ENCODE measurements at places on chromosomes 3 and 15.
A peak's percentile ranks its signal among the peaks of the same experiment; 100 is the strongest.

DNA sequence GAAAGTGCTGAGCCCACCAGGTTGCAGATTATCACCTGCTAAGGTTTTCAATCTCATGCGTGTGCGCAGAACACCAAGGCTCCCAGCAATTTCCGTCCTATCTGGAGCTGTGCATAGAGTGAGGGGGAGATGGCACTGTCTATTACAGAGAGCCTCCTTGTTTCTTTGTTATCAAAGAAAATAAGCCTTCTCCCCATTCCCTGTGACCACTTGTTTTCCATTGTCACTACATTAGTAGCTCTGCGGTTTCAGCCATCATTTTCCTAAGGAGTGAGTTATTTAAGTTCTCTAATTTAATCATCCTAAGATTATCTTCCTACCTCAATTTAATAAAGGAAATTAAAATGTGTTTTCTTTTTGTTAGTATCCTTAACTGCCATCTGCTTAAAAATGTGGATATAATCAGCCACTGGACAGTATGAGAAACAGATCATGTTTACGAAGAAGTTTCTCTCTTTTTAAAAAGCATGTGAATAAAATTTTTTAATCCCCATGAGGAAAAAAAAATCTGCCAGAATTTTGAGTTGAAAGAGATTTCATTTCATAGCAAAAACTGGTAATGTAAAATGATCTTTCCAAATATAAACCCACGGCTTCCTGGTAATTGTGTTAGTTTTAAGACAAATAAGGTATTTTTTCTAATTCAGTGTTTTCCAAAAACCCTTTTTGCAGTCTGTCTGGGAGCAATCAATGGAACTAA, 172.3 kb upstream of the UBE2E1 start:
- no peak for DNase-seq

- no peak for DNase-seq
Observed at GRCh38 chr3:169835533-169835932, 22.8 kb upstream of the LRRC34 start.

DNA sequence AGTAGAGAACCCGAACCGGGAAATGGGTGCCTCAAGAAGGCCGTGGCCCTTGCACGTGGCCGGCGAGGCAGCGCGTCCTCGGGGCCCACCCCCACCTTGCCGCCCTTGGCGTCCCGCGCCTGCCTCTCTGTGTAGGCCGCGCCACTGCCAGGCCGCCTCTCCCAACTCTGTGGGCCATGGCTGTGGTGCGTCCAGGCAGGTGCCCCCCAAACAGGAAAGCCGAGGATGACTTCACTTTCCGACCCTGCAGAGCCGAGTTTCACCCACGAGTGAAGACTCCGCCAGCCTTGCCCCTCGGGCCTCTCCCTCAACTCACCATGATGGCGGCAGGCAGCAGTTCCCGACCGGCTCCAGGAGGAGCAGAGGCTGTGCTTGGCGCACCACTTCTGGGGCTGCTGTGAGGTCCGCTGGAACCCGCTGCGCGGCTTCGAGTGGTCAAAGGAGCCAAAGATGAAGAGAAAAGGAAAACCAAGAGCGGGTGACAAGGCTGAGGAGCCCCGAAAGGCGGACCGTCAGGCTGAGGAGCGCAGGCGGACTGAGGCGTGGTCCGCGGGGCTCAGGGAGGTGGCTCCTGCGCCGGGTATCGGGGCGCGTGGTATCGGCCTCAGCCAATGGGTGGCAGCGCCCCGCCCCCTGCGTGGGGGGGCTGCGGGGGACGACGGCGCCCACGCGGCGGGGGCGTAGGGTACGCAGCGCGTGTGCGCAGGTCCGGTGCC, at the start of gene DAZL:
TSS of gene DAZL (minus strand) at position 537 of the 716 bp plus-strand sequence. CDS start at position 319, 218 bp downstream.
- DNase-seq: no peak

GRCh38 chr15:68603216-68603595, 24.4 kb downstream of the CORO2B start:
- no peak for DNase-seq

DNA sequence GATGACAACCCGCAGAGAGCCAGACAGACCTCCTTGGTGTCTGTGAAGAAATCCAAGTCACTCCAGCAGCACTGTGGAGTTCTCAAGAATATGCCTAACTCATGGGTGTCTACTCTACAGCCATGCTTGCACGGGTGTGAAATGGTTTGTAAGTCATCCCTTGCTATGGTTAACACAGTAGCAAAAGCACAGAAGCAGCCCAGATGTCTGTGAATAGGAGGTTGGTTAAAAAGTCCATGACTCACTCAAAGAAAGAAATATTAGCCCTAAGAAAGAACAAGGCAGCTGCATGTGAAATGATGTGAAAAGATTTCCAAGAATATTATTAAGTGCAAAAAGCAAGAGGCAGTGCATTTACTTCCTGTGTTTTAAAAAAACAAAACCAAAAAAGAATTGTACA, 12.1 kb upstream of the LIMD1 start:
- no peak for DNase-seq

- DNase-seq: no peak
Observed at GRCh38 chr3:19107719-19108118, 40.6 kb upstream of the KCNH8 start.

DNA sequence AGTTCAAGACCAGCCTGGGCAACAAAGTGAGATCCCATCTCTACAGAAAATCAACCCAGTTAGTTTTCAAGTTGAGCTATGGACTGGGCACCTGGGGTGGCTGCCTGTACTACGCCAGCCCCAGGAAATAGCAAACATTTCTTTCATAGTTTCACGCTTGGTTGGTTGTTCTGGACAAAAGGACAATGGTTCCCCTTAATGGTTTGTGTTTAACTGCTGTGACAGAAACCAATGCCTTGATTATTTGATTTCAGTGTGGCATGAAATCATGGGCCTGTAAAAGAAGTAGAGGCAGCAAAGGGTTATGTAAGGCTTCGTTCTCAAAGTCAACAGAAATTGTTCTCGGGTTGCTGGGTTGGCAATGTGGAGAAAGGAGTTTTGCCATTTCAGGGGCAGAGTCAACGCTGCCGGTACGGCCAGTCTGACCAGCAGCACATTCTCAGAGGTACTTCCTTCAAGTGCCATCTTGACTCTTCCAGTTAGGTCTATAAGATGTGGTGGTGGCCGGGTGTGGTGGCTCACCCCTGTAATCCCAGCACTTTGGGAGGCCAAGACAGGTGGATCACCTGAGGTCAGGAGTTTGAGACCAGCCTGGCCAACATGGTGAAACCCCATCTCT, 12.7 kb downstream of the LCMT2 start:
- DNase-seq: no peak

- no peak for DNase-seq
Observed at GRCh38 chr15:78101423-78102105, 9.2 kb downstream of the SH2D7 start.

DNA sequence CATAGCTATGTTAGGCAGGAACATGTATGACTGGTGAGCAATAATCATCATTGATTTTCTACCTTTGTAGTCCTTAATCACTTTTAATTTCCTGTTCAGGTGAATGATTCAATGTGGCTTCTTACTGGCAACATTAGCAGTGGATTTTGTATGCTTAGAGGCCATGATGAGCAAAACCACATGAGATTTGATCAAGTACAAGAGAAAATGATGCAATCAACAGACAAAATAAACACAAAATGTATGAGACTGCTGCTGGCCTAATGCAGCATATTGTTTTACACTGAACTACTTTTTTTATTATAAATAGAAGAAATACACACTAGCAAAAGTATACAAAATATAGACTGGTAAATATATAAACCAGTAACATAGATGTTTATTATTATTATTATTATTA, 47.5 kb upstream of the SI start:
- no peak for DNase-seq

GRCh38 chr15:46996359-46996758, 720.9 kb upstream of the SEMA6D start:
- DNase-seq: no peak

- no peak for DNase-seq
Observed at GRCh38 chr3:72636969-72637597, 211.2 kb downstream of the SHQ1 start.

GRCh38 chr3:56894881-56895431, 93.2 kb upstream of the ARHGEF3 start:
- peak; percentile 18 for DNase-seq

- DNase-seq: no peak
Observed at GRCh38 chr3:135558906-135559305, 406.6 kb upstream of the PPP2R3A start.
